ENCODE measurements at places on chromosomes 7 and 10.

DNA sequence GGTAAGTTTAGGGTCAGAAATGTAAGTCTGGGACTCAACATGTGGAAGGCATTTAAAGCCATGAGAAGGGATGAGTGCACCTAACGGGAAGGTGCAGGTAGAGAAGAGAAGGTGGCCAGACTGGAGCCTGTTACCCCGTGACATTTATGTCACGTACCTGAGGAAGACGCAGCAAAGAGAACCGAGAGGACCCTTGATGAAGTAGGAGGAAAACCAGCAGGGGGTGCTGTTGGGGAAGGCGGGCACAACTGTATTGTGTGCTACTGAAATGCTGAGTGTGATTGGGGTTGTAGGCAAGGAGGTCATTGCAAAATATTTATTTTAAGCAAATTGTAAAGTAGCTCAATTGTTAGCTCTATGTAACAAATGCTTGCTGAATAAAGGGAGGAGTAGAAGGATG, 338.2 kb upstream of the PRKCQ start:
- DNase-seq, result peak; percentile 26

DNA sequence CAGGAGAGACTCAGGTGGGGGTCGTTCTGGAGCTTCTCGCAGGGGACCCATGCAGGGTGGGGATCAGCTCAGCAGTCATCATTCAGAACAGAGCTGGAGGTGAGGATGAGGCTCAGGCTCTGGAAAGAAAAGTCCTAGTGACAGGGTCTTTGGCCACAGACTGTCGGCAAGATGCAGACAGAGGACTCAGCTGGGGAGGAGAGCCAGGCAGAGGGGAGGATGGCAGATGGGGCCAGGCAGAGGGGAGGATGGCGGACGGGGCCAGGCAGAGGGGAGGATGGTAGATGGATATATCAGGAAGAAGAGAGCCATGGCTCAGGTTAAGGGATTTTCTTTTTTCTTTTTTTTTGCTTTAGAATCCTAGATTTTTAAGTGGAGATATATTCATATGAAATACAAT, 7.7 kb upstream of the IL15RA start:
- no peak for DNase-seq

DNA sequence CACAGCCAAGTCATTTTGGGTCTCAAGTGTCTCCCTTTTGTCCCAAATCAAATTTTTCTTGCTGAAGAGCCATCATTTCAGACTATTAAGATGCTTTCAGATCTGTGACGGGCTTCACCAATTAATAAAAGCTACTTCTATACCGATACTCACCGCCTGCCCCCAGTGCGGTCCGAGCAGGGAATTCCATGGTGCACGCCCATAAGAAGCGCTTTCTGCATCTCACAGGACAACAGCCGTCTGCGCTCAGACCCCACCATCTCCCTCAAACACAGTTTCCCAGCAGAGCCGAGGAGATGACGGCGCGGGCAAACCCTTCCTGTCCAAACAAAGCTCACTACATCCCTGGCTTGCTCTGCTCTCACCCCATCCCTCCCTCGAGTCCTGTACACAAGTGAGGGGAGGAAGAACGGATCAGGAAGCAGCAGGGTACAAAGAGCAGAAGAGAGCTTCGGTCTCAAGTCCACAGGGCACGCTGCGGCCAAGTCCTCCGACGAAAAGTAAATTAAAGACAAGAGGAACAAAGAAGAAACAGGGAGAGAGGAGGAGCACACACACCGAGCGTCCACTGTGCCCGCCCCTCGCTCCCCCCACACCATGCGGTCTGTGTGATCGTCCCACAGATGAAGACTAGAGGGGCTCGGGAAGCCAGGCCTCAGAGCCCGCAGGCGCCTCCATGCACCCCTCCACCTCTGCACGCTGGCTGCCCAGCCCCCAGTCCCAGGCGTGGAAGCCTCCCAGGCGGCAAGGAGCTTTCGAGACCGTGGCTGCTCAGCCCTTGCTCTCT, 121.9 kb downstream of the MAD1L1 start:
- DNase-seq, result no peak

DNA sequence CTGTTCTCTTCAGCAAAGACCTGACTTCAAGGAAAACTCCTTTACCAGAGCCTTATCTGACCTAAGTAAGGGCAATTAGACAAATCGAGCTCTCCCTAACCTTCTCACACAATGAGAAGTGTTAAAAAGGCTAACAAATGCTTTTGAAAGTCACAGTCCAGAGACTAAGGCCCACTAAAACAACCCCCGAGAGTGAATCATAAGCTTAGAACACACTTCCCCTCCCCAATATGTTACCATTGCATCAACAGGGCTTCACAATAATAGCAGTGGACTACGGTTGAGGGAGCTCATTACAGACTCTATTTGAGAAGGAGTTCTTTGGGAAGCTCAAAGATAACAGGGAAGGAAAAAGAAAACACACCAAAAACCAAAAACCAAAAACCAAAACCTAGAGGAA, 28.6 kb upstream of the ZEB1 start:
- DNase-seq, result no peak

GRCh38 chr10:112203328-112204076, 19.9 kb upstream of the GPAM start:
- DNase-seq, result no peak

DNA sequence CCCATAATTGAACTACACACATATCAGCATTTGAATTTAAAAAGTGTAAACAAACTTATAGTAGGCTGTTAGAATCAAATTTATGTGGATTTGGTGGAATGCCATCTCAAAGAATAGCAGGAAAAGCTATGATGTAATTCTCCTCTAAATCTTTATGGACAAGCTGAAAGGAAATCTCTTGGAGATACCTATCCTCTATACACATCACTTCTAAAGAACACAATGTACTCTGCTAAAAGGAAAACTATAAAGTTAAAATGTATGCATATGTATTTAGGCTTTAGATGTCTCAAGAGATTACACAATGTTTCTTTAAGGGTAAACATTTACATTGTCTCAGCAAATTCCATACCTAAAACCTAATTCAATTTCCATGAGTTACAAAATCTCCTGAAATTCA, 323.3 kb downstream of the CRPPA start:
- DNase-seq, result no peak

DNA sequence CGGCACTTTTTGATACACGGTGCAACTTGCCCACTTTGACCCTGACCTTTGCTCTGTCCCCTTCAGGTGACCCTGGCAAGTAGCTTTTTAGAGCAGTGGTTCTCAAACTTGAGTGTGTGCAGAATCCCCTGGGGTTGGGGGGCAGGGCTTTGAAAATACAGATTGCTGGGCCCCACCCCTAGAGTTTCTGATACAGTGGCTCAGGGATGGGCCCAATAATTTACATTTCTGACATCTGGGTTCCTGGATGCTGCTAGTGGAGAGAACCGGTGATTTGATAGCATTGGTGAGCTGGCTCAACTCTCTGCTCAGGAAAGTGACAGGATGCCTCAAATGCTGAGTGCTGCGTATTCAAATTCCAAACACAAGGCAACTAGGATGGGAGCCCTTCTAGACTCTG, 537.8 kb upstream of the GALNT17 start:
- DNase-seq, result no peak

DNA sequence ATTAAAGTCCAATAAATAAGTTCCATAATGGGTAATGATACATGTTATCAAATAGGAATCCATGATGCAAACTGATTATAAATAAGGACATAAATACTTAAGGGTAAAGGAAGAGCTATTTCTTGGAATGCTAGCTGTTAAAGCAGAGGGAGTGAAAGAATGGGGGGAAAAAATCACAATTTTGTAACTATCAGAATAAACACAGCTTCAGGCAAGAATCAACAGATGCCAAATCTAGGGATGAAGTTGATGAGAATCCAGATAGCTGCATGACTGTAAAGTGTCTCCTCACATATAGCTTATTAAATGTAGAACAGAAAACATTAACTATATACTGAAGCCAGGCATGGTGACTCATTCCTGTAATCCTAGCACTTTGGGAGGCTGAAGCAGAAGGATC, 4.9 kb downstream of the IPMK start:
- no peak for DNase-seq

Data from left cardiac atrium (tissue), 4 donors.